MCF 10A (cell line): ENCODE measurements at places on chromosomes 7 and 10.

DNA sequence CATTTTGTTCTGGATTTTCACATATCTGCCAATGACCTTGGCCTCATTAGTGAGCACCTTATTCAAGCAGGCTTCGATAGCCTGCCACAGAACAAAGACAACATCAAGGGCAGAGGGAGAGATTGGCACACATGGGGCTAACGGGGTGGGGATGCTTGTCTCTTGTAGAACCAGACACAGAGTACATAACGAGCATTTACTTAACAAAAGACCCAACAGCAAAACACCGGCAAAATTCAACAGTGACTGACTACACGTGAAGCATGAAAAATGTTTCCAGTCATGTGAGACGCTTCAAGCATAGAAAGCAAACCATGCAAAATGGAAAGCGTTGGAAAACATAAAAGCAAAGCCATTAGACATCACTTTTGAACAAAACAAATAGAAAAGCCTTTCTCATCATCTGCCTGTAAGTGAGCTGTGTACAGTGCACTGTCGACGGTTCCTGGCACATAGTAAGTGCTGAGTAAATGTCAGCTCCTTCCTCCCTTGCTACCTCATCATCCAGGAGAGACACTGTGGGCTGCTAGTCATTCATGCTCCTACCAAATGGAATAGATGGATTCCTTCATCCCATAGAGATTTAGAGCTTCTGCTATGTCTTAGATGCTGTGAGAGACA, 134.4 kb upstream of the AGK start:
- DNase-seq, result no peak

GRCh38 chr10:78972947-78973900, 95.5 kb upstream of the ZMIZ1 start:
- DNase-seq, result peak; percentile 93

GRCh38 chr7:24690251-24690650, 67.0 kb downstream of the GSDME start:
- peak; percentile 54 for DNase-seq

DNA sequence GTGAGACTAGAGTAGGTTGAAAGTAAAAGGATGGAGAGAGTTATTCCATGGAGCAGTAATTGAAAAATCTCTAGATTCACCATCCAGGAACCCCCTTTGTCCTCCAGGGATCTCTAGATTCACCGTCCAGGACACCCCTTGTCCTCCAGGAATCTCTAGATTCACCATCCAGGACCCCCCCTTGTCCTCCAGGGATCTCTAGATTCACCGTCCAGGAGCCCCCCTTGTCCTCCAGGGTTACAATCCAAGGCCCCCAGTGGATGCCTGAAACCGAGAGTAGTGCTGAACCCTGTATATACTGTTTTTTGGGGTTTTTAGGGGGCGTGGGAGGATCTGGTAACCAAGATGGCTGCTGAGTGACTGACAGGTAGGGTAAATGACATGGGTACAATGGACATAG, 38.3 kb upstream of the PPP2R2D start:
- no peak for DNase-seq

- peak; percentile 90 for DNase-seq
These were observed 2.4 kb upstream of the UBE3C start for GRCh38 chr7:157136372-157136771.

DNA sequence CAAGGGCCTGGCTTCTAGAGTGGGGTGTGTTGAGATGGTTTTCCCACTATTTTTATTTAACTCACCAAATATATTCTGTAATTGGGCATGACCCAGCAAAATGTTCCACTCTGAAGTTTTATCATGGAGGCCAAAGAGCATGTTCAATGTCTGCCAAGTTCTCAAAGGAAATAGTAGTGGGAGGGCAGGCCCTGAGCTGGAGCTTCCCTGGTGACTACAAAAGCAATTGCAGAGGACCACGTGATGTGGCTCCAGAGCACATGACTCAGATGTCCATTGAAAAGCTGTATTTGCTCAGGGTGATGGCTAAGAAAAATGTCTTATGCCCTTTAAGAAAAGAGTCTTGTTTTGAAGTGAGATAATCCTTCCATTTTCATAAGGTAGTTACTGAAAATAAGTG, 1024.8 kb downstream of the LRMDA start:
- no peak for DNase-seq

GRCh38 chr10:95513008-95513589, 48.1 kb downstream of the SORBS1 start:
- no peak for DNase-seq

DNA sequence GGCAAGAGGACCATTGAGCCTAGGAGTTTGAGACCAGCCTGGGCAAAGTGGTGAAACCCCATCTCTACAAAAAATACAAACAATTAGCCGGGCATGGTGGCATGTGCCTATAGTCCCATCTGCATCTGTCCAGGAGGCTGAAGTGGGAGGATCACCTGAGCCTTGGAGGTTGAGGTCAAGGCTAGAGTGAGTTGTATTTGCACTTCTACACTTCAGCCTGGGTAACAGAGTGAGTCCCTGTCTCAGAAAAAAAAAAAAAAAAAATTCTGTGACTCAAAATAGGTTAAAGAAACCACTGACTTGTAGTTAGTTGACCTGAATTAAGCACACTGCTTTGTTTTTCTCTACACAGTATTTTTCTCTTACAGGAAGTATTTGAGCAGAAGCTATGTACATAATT, 74.4 kb downstream of the METTL2B start:
- no peak for DNase-seq

DNA sequence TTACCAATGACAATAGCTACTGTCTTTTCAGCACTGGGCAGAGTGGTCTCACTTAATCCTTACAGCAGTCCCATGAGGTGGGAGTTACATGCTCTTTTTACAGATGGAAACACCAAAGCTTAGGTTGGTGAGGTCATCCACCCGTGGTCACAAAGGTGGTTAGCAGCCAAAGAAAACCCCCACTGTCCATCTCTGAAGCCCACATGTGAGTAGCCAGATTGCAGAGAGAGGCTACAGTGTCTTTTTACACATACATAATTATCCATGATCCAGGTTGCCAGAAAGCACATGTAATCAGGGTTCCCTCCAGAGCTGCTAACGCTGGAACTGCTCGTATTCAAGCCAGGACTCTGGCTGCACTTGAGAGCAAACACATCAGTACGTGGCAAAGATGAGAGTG, 24.6 kb upstream of the ANKRD2 start:
- DNase-seq, result no peak

GRCh38 chr7:108014215-108014614, 11.3 kb upstream of the LAMB1 start:
- no peak for DNase-seq

- DNase-seq, result no peak
These were observed 427.8 kb upstream of the ZMIZ1 start for GRCh38 chr10:78640796-78641636.

GRCh38 chr10:113027574-113028455, 77.8 kb downstream of the TCF7L2 start:
- DNase-seq, result no peak

DNA sequence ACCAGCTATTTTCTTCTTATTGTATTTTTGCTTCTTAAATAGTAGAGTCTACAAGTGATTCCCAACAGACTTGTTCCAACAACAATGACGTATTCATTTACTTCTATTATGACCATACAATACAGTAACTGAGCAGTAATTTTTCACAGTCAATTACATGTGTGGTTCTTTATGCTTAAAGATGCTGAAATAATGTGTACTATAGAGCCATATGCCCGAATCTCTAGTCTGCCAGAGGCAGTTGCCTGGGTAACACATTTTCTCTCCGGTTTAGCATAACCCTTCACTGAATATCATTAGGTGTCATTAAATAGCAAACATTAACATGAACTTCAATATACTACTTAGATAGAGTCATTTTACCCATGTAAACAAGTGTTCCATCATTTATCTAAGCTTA, 75.0 kb downstream of the SLC25A13 start:
- DNase-seq, result no peak

DNA sequence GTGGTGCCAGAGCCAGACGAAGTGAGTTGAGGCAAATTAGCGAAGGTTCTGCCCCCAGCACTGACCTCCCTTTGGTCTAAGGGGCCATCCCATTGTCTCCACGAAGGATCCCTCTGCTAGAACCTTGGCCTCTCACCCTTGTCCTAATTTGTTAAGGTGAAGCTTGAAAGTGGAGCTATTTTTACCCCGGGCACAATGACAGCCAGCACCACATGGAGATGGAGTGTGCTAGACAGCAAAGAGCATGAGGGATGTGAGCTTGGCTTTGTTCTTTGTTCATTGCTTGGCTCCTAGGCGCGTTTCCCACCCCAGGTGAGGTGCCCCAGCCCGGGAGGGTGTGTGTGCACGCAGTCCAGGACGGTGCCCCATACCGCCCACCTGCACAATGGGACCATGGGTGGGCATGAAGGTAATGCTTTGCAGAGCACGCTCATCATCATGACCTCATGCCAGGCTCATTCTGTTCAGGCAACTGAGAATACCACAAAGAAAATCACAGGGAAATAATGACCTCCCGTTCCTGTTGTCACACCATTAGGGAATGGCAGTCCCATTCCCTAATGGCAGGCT, 361.0 kb upstream of the FZD8 start:
- no peak for DNase-seq

DNA sequence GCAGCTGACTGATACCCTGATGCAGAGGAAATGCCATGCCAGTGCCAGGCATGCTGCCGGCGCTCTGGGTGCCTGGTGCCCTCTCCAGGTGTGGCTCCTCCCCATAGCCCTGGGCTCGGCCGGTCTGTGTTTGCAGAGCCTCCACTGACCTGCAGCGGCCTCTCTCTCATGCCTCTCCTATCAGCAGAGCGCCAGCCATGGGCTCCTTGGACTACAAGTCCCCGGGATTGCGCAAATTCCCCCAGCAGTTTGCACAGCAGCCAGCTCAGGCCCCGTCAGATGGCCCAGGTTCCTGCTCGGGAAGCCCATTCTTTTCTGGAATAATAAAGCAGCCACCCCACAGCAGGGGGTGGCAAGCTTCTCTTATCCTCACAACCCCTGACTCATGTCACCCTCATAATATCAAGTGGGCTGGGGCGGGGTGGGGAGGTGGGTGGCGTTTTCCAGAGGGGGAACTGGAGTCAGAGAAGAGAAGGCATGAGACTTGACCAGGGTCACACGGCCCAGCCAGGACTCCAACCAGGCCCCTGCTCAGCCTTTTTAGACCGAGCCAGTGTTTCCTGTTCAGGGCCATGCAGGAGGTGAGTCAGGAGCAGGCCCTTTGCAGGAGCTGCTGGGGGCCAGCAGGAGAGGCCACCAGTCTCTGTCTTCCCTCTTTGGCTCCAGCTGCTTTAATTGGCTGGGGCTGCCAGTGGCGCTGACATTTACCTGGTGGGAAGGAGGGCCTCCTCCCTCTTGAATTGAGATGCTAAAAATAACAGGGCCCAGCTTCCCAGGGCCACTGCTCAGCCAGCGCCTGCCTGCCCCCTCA, 58.6 kb downstream of the ZMIZ1 start:
- DNase-seq, result peak; percentile 97

- no peak for DNase-seq
These were observed 8.4 kb upstream of the TMEM254 start for GRCh38 chr10:80070057-80070456.

DNA sequence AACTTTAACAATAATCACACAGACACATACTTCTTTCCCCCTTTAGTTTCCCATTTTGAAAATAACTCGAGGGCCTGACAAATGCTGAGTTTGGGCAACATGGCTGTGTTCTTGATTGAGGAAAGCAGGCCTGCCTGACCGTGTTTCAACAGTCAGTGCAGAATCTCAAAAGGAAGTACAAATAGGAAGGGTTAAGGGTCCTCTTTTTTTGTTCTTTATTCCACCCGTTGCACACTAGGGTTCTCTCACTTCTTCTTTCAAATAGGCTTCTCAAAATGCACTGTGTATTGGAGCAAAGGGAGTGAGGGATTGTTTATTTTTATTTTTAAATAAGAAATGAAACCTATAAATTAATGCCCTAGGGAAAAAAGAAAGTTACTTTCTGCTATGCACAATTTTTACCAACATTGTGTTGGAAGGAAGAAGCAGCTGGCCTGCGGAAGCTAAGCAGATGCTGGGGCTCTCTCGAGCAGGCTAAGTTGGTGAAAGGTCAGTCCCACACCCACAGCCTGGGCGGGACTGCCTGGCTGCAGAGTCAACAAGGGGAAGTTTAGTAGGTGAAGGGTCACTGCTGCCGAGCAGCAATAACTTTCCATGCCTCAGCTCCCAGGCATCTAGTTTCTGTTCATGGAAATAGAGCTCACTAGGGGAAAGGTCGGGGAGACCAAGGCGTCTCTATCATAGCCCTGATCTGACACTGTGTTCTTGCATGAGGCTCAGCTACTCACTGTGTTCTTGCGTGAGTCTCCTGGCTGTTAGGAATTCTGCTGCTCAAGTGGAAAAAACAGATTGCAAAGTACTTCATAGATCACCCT, 12.2 kb upstream of the PDK4 start:
- peak; percentile 95 for DNase-seq

DNA sequence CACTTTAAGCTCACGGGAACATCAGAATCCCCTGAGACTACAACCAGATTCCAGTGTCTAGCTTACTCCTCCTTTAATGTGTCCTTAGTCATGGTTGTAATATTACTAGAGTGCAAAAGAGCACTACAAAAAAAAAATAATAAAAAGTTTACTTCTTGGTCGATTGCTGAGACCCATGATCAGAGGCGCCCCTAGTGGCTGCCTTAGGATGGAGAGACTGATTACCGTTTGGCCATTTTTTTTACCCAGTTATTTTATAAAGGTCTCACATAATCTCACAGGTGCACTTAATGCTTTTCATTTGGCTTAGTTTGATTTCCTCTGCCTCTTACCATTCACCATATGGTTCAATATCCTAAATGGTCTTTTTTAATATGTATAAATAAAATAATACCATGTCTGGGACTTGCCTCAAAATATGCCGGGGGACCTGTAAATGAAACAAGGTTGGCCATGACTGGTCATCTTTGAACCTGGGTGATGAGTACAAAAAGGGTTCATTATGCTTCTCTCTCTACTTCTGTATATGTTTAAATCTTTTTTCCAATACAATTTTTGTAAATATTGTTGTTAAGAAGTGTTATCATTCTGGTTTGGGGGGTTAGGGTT, 331.5 kb upstream of the NFE2L3 start:
- peak; percentile 49 for DNase-seq
